ENCODE measurements at places on chromosomes 7 and 10. TPM values are rescaled to one million over a fixed set of nuclear protein-coding genes. Genes with fewer than 3 reads are reported as not detected.

GRCh38 chr10:77433546-77433945 is 204.1 kb downstream of the KCNMA1 start:
- DNase-seq = no peak

DNA sequence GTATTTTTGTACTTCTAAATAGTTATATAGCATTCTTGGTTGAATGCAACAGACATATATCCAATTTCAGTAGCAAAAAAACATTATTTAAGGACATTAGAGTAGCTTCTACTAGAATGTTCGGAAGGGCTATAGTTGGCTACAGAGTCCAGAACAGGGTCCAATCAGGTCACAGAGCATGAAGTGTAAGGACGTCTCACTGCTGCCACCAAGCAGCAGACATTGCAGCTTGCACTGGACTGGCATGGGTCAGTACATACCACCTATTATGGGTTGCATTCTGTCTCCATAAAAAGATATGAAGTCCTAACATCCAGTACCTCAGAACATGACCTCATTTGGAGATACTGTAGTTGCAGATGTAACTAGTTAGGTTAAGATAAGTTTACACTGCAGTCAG is 87.3 kb downstream of the LHFPL3 start:
- DNase-seq = no peak

MBLAC1 gene
- 2.5 TPM for total RNA-seq

- DNase-seq = no peak
These were observed 230.5 kb downstream of the TCF7L2 start for GRCh38 chr10:113180401-113181154.

PDCD11 gene
- 34.0 TPM for total RNA-seq

GRID1 gene
- total RNA-seq = 0.33 TPM

CYP17A1 gene
- total RNA-seq = not detected

TSPAN15 gene
- 1.8 TPM for total RNA-seq

DNA sequence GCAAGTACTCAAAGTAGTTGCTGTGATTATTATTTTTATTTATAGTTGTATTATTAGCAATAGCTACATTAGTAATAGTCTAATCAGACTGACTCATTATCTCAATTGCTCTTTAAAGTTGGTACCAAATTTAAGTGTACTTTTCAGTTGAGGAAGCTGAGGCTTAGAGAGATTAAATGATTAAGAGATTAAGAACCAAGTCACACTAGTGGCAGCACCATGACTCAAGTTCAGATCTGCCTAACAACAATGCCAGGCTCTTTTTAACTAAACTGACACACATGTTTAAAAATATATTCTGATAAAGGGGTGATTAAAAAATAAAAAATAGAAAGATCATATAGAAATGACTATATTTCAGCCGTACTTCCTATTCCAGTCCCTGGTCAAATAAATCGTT is 42.0 kb downstream of the FZD1 start:
- no peak for DNase-seq

DNA sequence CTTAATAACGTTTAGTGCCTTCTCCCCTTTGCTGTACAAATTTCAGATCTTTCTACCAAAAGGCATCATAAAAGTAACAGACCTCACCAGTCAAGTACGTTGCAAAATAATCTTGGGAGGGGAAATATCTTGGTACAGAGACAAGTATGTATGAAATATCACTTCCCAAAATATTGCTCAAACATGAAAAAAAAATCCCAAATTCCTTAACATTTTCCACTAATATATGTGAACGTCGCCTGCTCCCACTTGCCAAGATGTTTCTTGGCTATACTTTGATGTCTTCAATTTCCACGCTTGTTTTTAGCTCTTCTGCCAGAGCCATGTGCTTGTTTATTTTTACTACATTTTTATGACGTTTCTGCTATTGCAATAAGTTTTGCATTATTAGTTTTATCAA is 223.5 kb downstream of the PLXNA4 start:
- no peak for DNase-seq

GRCh38 chr7:81744389-81744788 is 25.5 kb downstream of the HGF start:
- DNase-seq = no peak

DNA sequence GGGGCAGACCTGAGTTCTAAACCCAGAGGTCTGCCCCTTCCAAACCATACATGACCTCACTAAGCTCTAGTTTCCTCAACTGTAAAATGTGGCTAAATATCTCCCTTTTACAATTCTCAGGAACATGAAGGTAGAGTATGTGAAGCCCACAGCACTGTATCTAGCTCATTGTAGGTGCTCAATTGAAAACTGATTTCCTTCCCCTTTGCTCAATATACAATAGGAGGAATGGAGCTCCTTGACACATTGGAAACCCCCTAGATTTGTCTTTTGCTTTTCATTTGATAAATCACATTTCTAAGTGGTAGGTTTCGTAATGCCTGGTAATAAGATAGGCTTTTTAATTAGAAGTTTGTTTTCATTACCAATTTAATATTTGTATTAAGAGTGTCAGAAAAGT is 153.3 kb downstream of the ARID5B start:
- no peak for DNase-seq

DNA sequence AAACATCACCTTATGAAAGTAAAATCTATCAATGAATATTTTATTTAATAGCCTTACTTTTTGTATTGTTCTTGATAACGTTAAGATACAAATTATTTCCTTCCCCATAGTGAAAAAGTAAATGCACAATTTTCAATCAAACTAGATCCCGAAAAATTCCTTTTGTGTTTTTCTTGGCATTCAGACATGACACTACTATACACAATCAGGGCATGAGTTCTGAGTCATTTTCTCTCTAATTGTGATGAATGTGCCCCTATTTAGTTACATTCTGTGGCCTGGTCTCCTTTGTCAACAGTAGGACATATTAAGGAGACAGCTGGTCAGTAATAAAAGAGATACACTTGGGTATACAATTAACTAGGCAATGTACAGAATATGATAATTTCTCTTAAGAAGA is 19.8 kb downstream of the COL1A2 start:
- peak; percentile 76 for DNase-seq

DNA sequence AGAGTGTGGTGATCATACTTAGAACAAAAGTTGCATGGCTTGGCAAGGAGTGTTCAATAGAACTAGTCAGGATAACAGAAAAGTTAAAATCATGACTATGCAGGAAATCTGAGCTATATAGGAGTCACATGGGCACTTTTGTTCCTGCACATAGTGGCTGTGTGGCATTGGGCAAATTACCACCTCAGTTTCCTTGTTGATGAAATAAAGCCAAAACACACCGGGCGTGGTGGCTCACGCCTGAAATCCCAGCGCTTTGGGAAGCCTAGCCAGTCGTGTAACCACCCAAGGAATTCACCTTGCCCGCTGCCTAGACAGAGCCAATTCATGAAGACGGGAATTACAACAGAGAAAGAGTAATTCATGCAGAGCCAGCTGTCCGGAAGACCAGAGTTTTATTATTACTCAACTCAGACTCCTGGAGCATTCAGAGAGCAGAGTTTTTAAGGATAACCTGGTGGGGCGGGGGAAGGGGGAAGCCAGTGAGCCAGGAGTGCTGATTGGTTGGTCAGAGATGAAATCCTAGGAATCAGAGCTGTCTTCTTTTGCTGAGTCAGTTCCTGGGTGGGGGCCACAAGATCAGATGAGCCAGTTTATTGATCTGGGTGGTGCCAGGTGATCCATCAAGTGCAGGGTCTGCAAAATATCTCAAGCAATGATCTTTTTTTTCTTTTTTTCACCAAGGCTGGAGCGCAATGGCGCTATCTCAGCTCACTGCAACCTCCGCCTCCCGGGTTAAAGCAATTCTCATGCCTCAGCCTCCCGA is 6.4 kb upstream of the MKRN1 start:
- no peak for DNase-seq

GRCh38 chr10:59880971-59881510 is 25.3 kb downstream of the CCDC6 start:
- no peak for DNase-seq

GRCh38 chr10:86305521-86305920 is 61.1 kb downstream of the GRID1 start:
- DNase-seq = no peak

DNA sequence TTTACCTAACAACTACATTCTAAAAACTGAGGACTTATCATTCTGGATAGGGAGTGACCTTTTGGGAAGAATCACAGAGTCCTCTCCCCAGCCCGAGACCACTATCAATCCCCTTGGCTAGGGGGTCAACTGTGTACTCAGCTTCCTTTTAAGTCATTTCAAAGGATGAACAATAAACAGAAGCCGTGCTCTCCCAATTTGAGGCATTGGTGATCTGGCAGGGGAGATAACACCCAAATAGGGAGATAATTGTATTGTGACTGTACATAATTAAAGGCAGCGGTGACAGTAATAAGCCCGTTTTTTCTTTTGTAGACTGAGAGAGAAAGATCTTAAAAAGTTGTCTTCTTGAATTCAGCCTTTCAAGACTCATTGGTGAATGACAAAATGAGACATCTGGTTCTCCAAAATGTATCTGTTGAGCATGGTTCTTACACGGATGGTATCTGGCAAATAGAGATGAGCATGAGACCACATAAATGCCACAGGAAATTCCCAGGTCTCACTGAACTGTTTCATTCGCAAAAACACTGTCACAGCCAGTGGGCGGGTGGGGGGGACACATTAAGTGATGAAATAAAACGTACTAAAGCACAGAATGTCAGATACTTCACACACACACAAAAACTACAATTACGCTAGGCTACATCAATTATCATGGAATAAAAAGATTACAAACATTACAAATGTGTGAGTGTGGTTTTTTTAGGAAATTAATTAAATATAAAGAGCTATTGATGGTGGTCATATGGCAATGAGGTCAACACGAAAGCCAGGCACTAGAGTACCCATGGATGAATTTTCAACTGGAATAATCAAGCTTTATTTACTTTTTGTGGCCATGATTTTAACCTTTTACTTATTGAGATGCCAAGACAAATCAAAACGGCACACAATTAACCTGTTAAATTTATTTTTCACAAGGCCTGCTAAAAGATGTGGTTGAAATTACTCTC is 108.4 kb downstream of the HIPK2 start:
- no peak for DNase-seq

DNA sequence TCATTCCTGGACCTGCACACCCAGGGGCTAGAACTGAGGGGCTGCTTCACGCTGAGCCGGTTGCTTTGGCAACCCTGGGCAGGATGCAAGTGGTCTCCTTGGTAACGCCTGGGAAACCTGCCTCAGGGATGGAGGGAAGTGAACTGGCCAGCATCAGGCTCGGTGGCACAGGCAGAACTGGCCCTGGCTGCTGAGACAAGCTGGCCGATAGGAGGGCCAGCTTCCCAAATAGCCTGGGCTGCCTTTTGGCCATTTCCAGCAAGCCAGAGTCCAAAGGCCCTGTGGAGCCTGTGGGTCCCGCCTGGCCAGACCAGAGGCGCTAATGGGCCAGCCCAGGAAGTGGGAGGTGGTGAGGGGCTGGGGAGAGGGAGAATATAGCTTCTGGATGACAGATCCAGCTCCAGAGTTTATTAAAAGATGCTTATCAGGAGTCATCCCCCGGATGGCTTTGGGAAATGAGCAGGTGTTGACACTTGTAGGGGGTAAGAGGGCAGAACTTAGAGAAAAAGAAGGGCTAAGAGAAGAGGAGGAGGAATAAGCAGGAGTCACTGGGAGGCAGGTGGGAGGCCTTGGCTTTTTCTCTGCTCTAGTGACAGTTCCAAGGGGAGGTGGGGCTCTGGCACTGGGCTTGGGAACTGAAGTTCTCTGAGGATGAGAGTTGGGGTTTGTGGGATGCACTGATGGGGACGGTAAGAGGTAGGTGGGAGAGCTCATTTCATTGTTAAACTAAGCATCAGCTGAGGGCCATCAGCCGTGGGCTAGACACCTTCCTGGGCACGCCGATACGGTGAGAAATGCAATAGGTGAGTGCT is 9.6 kb downstream of the NEURL1 start:
- DNase-seq = no peak

- no peak for DNase-seq
These were observed 959.5 kb downstream of the GRID1 start for GRCh38 chr10:85407088-85407487.

- DNase-seq = peak; percentile 79
These were observed 22.6 kb upstream of the VDAC2 start for GRCh38 chr10:75187961-75188426.

DNA sequence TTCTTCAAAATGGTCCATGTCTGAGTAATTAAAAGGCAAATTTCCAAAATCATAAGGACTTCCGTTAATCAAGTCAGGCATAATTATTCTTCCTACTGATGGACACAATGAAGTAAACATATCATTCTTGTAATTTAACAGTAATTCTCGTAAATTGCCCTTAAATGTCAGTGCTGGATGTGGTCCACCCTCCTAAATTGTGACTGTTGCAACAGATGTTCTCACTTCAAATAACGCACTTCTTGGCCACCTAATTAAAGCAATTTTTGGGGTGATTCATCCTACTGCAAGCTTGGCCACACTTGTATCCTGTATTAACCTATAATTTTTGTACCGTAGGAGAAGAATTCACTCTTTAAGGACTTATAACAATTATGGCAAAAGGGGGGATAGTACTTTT is 1.9 kb downstream of the COL1A2 start:
- peak; percentile 57 for DNase-seq

ENKUR gene
- total RNA-seq = 0.17 TPM

SPDYE6 gene
- not detected for total RNA-seq

GRCh38 chr10:24463611-24464426 is 254.9 kb downstream of the KIAA1217 start:
- DNase-seq = peak; percentile 94

GRCh38 chr7:30412782-30413504 is 65.6 kb downstream of the NOD1 start:
- peak; percentile 88 for DNase-seq

- DNase-seq = no peak
These were observed 716.6 kb upstream of the FZD8 start for GRCh38 chr10:36358736-36359135.

- DNase-seq = no peak
These were observed 26.5 kb upstream of the PPP1R3A start for GRCh38 chr7:113945018-113945938.

GRCh38 chr7:14698239-14698638 is 204.3 kb downstream of the DGKB start:
- no peak for DNase-seq

DNA sequence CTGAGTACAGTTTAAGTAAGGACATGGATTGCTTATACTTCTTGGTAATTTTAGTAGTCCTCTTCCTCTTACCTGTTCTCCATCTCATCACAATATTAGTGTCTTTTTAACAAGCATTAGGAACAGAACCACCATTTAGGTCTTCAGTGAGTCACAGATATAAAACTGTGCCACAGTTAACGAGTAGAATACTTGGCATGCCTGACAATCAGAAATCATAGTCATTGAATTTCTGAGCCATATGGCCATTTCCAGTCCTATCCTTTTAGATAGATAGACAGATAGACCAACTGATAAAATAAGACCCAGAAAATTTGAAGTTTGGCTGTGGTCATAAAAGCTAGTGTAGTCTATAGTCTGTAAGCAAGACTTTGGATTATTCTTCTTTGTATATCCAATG is 71.1 kb downstream of the GBF1 start:
- DNase-seq = no peak

RET gene
- 0.77 TPM for total RNA-seq

GRCh38 chr7:32415936-32416335 is 74.2 kb downstream of the LSM5 start:
- DNase-seq = no peak

ABCB8 gene
- 20.0 TPM for total RNA-seq

- DNase-seq = no peak
These were observed 42.4 kb upstream of the ASAH2 start for GRCh38 chr10:50293513-50294313.

Data from fibroblast of lung (primary cell).